ENCODE measurements at places on chromosomes 13 and 19.
A peak's percentile ranks its signal among the peaks of the same experiment; 100 is the strongest.

GRCh38 chr19:35860818-35861639 is 4.3 kb downstream of the KIRREL2 start:
- no peak for DNase-seq

- DNase-seq = no peak
Measured at GRCh38 chr13:24630121-24630520, 50.1 kb upstream of the ATP12A start.

DNA sequence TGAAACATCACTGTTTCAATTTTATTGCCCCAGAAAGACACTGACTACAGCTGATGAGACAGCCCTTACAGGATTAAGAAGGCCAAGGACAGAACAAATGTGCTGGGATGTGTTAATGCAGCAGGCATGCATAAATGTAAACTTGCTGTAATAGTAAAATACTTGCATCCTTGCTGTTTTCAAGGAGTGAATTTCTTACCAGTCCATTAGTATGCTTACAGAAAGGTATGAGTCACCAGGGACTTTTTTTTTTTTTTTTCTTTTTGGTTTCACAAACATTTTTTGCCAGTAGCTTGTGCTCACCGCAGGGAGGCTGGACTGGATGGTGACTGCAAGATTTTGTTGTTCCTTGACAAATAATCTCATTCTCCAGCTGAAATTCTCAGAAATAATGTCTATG is 55.1 kb downstream of the GPR180 start:
- DNase-seq = no peak

GRCh38 chr13:94093652-94094315 is 385.7 kb downstream of the DCT start:
- DNase-seq = no peak

DNA sequence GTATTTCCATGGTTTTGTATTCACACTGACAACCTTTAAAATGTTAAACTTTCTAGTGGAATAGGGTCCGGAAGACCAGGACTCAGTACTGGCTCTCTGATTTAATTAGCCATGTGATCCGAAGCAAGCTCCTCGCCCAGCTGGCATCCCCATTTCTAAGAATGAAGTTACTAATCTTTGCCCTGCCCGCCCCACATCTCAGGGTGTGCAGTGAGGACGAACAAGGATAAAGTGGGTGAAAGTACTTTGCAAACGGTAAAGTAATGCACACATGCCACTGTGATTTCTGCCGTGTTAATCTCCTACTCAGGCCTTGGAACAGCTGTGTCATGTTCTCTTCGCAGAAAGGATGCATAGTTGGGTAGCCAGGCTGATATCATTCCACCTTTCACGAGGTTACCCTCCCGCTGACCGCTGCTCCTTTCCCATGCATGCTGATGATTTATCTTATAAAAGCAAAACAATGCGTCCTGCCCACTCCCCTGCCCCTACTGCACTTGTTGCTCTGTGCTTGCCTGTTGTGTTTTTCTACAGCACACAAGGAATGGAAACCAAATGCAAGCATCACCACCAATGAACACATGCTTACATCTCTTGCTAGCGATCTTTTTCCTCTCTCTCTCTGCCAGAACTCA is 539.0 kb downstream of the EFNB2 start:
- no peak for DNase-seq

GRCh38 chr19:7450243-7451223 is 38.3 kb downstream of the PEX11G start:
- DNase-seq = no peak

GRCh38 chr19:56612737-56613136 is 17.6 kb downstream of the ZNF71 start:
- no peak for DNase-seq

DNA sequence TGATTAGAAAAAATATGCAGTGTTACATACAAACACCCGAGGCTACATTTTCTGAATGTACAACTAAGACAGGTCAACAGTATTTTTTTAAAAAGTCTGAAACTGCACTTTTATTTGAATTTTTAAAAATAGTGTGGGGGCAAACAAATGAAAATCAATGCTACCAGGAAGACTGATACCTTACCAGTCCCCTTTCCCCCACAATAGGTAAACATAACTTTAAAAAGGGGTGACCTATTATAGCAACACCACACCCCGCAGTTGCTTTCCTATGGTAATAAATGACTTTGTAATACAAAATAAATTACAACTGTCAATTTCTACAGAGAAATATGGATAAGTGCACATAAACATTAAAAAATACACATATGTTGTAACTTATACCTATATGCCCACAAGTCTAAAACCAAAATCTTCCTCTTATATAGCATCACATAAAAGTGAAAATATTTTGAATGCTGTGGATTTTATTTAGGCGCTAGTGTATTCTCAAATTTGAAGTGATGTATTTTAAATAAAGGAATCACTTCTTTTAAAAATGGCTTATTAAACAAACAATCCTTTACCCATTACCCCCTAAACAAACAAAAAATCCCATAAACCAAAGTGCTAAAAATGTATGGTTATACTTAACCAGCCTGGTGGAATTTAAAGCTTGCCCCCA is 63.1 kb downstream of the KCNRG start:
- DNase-seq = no peak

DNA sequence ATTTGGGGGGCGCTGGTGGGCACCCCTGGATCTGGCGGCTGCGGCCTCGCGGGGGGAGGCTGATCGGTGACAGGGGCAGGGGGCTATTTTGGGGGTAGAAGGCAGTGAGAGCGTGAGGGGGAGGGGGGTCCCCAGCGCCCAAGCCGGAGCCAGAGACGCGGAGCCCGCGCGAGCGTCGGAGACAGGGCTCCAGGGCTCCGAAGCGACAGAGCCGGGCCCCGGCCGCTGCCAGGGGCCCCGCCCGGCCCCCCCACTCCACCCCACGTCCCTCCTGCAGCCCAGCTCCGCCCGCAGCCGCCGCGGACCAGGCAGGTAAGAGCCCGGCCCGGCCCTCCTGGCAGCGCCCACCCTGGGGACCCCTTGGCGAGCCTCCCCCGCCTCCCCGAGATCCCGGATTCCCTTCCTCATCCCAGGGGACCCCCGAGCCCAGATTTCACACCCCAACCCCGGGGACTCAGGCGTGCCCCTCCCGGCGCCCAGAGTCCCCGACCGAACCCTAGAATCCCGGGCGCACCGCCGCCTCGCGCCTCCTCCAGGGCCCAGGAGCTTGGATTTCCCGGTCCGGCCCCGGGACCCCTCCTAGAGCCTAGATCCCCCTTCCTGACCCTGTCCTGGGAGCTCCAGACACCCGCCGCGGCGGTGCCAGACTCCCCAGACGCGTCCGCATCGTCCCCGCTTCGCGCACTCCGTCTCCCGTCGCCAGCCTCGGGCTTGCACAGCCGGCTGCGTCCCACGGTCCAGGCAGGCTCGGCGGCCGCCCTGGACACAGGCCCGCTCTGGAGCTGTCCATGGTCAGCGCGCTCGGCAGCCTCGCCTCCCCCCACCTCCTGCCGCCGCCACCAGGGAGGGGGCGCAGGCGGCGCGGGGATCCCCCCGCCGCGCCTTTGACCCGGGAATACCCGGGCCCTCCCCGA is at the start of gene PPFIA3:
TSS of gene PPFIA3 (plus strand) at position 134 of the 914 bp plus-strand sequence. CDS start 8,330 bp downstream, outside the sequence.
- DNase-seq = peak; percentile 32

DNA sequence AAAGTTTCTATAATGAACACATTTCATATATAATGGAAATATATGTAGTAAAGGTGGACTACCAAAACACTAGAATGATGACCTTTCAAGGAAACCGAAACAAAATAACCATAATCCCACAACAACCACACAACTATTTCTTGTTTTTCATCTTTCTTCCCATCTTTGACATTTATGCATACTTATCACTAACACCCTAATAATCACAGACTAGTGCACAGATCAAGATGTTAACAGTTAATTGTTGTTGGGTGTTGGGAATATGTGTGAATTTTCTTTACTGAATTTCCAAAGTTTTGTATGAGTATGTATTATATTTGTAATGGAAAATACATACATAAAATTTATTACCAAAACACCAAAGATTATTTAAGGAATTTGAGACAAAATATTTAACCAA is 30.3 kb downstream of the PEG3 start:
- no peak for DNase-seq

DNA sequence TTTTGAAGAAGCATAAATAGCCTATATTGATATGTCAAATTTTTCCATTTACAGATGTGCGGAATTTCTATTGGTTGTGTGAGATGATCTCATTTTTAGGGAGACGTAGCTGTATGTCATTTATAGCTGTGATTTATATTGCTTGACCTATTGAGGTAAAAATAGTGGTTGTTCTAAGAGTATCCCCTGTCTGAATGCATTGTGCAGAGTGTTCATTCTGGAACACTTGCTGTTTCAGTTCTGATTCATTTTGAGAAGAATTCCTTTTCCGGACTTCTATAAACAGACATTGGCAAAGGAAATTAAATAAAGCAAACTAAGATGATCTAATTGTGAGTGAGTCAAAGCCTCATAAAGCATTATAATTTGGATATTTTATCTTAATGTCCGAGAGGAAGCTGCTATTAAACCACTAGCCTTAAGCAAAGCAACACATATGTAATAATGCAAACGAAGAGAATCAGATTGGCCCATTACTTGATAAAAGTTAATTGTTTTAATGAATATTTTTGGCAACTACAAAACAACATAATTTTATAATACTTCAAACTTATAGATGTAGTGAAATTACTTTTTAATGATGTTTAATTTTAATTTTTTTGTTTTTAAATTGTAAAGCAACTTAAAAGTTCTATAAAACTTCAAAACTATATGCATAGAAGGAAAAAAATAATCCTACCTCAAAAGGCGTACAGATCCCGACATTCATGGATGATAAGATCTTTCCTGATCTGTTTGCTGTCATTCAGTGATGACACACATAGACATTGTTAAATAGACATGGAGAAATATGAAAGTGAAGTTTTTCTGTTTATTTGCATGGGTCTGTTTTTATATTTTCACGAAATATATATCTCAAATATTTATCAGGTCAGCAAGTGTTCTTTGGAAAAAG is 942.6 kb upstream of the SLC10A2 start:
- DNase-seq = no peak

DNA sequence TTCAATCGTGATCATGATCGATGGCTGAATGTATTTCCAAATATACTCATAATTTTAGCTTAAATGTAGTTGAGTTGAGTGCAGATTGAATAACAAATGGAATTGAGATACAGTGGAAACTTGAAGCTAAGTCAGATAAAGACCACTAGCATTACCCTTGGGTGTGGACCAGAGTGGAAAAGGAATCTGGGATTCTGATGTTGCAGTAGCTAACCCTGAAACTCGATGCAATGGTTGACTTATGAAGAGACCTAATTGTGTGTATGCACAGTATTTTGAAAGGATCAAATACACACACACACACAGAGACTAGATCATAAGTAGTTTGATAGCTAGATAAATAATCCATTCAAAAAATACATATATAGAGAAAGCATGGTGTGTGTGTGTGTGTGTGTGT is 135.8 kb downstream of the RXFP2 start:
- DNase-seq = no peak
